EH (cell line): ENCODE measurements at places on chromosomes 1 and 21.

DNA sequence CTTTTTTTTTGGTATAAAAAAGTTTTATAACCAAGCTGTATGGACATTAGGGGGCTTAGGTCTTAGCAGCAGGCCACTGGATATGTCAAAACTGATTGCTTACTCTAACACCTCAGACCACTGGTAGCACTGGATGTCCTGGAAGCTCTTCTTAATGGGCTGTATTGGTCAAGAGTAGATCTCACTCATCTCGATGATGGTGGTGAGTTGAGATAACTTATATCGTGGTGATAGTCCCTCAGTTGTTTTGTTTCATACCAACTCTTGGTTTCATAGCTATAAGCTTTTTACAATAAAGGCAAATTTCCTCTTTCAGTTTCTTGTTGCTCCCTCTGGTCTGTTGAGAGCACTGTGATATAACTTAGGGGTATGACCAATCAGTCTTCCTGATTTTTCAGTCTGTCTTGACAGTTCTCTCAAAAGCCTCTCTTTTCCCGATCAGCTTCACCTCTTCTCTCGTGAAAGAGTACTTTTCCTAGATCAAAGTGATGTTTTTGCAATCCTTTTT is 9.7 kb upstream of the AGO1 start:
- no peak for DNase-seq

- no peak for DNase-seq
Observed at GRCh38 chr1:91631718-91632330, 131.2 kb downstream of the CDC7 start.

DNA sequence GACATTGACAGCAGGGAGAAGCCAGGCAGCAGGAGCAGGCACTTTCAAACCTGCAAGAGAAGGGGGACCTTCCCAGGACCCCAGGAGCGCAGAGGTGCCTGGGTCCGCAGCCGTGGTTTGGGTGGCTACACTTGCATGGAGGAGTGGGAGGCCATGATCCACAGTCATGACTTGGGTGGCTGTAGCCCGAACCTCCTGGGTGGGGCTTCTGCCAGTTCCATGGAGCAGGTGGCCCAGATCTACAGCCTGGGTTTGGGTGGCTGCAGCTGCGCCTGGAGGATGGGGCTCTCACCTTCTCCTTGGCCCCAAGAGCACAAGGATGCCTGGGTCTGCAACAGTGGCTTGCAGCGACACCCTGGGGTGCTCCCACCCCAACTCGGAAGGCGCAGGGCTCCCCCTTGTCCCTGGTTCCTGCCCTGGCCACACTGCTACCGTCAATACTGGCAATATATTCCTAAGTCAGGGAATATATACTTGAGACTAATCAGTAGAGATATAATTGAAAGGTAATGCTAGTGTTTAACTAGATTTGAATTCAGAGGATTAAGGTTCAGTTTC is 2.3 kb upstream of the OR6K6 start:
- no peak for DNase-seq

GRCh38 chr1:93740157-93740556 is 58.5 kb upstream of the BCAR3 start:
- no peak for DNase-seq

GRCh38 chr1:24540906-24541710 is 14.8 kb upstream of the NCMAP start:
- peak; percentile 82 for DNase-seq

DNA sequence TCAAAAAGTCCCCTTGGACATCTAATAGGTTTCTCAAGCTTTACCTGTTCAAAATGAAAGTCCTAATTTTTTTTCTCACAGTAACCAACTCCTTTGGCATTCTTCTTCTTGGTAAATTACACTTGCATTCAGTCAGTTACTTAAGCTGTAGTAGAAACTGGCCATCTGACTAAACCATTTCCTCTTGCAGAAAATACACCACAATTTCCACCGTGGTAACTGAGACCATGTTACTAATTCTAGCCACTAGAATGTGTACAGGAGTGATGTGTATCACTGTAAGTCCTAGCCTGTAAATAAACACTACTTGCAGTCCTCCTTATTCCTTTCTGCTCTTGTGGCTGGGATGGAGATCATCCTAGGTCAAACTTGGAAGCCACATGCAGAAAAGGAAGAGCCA is 965.4 kb upstream of the TMPRSS15 start:
- no peak for DNase-seq
